ENCODE measurements at places on chromosomes 6 and 20.

- DNase-seq, result no peak
Measured at GRCh38 chr6:15194453-15194852, 51.4 kb upstream of the JARID2 start.

DNA sequence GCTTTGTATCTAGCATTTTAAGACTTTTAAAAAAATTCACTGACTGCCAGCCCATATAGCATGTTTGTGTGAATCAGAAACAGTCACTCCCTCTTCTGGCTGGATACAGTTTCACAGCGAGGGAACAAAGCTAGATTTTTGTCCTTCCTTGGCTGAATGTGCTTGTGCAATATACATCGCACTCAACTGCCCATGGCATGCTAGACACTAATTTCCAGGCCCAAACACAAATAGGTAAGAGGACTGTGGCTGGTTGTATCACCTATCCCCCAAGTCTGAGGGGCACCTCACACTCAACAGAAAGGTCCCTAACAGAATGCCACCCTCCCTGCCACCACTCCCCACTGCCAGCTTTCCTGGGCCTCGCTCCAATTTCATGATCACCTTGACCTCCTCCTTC is 16.2 kb upstream of the BLCAP start:
- DNase-seq, result peak; percentile 66

GRCh38 chr6:102022803-102023202 is 629.3 kb downstream of the GRIK2 start:
- no peak for DNase-seq

DNA sequence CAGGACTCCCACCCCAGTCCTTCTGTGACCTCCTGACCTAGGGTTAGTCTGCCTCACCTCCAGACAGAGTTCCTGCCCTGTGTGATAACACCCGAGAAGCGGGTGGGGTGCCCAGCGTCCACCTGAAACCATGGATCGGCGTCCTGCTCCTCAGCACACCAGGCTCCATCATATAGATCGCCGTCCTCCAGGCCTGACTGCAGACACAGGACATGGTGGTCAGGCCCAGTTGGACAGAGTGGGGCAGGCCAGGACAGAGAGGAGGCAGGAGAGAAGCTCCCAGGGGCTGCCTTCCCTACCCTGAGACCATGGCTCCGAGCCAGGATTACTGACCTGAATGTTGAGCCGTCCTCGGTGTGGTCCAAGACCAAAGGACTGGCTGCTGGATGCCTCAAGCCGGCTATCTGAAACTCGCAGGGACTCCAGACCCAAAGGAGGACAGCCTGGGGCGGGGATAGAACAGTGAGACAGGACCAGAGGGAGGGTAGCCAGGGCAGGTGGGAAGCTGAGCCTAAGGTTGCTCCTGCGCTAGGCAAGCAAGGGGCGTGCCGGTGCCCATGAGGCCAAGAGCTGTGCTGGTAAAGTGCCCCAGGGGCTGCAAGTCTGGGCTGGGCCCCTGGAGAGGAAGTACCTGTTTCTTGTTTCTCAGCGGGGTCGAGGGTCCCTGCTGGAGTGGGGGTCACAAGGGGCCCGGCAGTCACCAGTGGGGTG is 2.2 kb downstream of the CPXM1 start:
- DNase-seq, result no peak

DNA sequence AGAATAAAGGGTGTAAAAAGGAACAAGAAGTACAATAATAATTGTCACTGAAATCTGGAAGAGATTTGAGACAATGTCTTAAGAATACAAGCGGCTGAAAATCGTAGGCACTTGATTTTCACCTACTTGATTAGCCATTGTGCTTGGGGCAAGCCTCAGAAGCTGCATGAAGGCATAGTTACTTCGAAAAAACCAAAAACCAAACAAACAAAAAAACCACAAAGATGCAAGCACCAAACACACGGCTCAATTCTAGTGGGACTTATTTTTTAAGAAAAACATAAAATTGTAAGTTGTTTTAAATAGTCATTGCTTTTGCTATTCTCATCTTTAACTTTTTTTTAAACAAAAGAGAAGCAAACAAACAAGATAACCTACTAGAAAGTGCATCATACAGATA is 235.6 kb downstream of the OGFRL1 start:
- no peak for DNase-seq

DNA sequence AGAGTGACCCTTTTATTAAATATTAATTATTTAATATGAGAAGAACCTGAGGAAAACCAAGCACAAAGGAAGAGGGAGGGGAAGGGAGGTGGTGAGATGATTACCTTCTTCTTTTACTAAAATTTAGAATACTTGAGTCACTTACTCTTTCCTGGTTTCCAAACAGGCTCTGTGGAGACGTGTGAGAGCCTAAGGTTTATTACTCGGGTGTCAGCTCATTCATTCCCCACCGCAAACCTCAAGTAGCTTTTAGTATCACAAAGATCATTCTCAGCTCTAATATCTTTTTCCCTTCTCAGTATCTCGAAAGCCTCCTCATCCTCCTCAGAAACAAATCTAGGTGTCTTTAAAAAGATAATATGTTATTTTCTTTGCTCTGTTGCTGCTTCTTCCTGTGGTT is 497.2 kb upstream of the JARID2 start:
- no peak for DNase-seq

GRCh38 chr6:108175592-108176279 is 9.9 kb downstream of the NR2E1 start:
- DNase-seq, result no peak

- DNase-seq, result peak; percentile 89
Measured at GRCh38 chr20:35021063-35021462, 65.4 kb downstream of the MYH7B start.

DNA sequence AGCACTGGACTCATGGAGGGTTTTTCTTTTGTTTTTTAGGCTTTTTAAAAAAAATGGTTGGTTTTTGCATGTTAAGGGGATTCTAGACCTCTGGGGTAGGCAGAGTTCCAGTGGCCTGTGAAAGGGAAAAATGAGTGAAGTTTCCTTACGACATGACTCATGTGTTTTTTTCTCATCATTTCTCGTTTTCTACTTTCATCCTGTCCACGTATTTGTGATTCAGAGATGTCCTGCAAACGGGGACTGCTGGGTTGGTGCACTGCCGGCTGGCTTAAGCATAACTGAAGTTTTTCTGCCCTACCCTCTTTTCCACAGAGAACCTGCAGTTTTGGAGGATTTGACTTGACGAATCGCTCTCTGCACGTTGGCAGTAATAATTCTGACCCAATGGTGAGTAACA is 182.3 kb downstream of the SASH1 start:
- DNase-seq, result peak; percentile 74

- no peak for DNase-seq
Measured at GRCh38 chr6:17478223-17478907, 85.0 kb downstream of the CAP2 start.

GRCh38 chr20:29427201-29428060 is 1830.0 kb upstream of the DEFB115 start:
- no peak for DNase-seq

DNA sequence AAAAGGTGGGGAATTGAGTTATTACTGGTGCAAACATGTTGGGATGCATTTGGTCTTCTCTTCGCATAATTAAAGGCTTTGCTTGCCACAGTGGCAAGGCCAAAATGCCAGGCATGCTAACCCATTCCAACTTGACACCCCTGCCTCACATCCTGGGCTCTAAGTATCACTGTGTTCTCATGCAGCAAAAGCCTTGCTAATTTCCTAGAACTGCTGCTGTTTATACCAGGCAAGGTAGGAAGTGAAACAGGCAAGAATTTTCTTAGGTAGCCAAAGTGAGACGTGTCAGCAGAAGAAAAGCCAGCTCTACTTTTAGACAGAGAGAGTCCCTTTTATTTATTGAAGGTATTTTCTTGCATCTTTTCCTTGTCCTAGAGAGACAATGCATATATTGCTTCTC is 41.2 kb downstream of the LYRM2 start:
- DNase-seq, result no peak

DNA sequence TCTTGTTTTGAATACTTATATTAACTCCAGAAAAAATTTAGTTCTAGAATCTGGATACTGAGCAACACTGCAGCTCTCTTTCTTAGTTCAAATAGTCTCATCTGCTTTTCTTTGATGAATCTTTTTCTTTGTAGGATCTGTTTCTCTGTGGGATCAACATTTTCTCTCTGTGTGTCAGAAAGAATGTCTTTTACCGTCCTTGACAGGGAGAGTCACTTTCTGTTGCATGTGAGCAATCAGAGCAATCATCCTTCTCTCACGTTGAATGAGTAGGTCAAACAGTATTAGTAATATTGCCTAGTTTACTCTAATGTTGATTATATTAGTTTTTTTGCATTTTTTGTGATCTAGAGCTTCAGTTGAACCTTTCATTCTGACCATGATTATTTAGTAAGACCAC is 130.9 kb downstream of the TRMT11 start:
- no peak for DNase-seq

GRCh38 chr20:53070224-53070623 is 98.1 kb downstream of the TSHZ2 start:
- DNase-seq, result no peak

GRCh38 chr6:149806127-149806526 is 56.6 kb downstream of the PCMT1 start:
- no peak for DNase-seq

GRCh38 chr6:113406048-113406695 is 451.0 kb upstream of the MARCKS start:
- DNase-seq, result no peak

GRCh38 chr6:170471491-170471890 is 81.6 kb downstream of the PSMB1 start:
- no peak for DNase-seq

- peak; percentile 36 for DNase-seq
Measured at GRCh38 chr6:44399991-44400390, 12.5 kb downstream of the CDC5L start.
